ENCODE measurements at places on chromosomes 2 and 18.

DNA sequence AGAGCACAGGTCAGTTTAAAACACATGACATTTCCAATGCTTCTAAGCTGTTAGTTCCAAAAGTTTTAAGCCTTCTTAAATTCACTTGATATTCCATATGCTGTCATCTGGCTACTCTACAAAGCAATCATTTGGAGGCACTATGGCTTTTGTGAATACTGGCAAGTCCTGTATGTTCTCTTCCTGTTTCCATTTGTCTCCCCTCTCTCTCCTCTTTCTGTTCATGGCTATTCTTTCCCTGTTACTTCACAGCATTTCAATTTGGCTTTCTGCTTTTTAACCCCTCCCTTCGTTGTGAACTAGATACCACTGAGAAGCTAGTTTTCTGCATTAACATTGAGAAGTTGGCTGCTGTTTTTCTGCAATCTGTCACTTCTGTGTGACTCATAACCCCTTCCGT is 1337.2 kb upstream of the CELF4 start:
- DNase-seq = no peak

- no peak for DNase-seq
Observed at GRCh38 chr2:42545023-42545721, 23.3 kb upstream of the MTA3 start.

DNA sequence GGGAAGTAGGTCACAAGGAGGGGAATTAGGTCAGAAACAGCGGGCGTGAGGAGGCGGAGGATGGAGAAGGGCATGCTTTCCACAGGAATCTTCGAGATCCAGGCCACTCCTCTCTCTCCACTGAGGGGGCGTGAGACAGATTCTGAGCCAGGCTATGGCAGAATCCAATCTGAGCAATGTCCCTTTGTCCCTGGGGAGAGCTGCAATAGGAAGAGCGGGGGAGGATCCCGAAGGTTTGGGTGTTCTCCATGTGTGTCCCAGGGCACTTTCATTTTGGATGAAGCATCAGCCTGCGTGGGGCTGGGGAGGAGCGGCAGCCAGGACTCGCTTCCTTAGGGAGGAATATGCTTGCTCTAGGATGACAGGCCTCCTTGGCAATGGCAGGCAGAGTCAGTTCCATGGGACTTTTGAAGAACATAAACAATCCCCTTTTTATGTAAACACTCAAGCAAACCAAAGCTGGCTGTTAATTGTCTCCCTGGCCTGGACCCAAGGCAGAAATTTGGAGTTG is 84.0 kb downstream of the LIPG start:
- no peak for DNase-seq

DNA sequence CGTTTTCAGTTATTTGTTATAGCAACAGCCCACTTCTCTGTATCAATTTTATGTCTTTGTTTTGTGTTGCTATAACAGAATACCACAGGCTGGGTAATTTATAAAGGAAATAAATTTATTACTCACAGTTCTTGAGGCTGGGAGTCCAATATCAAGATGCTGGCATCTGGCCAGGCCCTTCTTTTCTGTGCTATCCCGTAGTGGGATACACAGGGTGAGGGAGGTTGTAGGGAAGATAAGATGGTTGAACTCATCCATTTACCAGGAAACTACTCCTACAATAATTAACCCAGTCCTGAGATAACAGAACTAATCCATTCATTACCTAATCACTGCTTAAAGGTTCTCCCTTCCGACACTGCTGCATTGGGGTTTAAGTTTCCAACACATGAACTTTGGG is 220.7 kb downstream of the TPGS2 start:
- DNase-seq = no peak

GRCh38 chr18:6115710-6116109 is 220.4 kb upstream of the TMEM200C start:
- no peak for DNase-seq
